H4 (cell line): ENCODE measurements at places on chromosomes 11 and 22.

DNA sequence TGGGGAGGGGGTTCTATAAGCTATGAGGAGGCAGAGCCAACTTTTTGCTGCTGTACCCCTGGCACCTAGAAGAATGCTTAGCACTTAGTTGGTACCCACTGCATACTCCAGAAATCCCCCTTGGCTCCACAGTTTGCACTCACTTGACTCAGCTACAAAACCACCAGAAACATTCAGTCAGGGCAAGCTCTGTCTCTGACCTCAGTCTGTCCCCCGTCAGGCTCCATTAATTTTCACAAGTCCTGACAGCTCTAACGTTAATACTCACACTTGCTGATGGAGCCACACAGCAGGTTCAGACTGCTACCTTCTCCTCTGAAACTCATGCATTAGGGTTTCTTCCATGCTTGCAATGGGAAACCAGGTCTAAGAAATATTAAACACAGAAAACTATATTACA, 81.7 kb downstream of the MPPED2 start:
- no peak for DNase-seq

DNA sequence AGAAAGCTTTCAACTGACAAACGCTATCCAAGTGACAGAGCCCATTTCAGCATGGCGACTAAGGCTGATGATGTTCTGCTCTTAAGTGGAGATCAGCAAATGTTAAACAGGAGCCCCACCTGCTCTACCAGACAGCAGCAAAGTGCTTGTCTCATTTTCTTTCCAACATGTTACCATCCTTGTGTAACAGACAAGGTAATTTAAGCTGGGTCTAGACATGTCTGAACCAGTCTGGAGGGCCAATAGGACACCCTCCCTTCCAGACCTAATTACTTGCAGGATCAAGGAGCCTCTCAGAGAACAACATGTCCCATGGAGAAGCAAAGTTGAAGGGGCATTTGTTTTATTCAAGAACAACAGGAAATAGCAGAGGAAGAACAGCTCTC, 3.9 kb upstream of the LMO2 start:
- DNase-seq: no peak

DNA sequence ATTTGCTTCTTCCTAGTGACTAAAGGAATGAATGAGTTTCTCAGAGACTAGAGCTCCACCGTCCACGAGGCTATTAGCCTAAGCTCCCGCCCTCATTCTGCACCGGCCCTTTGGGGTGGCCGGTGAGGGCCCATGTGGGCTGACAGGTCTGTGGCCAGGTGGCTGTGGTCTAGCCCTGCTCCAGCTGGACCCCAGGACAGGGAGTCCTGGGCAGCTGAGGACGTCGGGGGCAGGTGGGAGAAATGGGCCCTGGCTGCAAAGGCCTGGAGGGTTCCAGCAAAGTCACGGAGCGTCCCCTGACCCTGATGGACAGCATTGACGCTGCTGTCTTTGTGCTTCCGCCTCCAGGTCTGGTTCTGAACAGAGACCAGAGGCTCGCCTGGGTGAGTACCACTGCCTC, 12.2 kb downstream of the SERHL2 start:
- DNase-seq: no peak

DNA sequence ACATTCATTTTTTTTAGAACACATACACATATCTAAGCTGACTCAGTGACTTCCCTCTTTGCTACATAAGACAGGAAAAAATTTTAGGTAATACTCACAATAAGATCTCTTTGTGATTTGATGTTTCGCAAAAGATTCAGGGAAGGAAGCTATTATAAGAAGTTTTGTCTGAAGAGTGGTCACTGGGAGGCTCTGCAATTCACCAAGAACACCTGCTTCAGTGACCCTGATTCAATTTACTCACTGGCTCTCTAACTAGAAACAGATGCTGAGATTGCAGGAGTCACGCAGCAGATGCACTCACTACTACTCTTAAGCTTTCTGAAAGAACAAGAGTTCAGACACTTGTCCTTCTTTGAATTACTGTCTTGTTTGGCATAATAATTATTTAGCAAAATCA, 193.6 kb upstream of the DDI1 start:
- DNase-seq: no peak
